ENCODE measurements at places on chromosomes 16 and 17. TPM values are rescaled to one million over a fixed set of nuclear protein-coding genes. Genes with fewer than 3 reads are reported as not detected.

The MYH3 gene
- total RNA-seq = 0.78 TPM

The PIMREG gene
- total RNA-seq = 16.4 TPM

The AMDHD2 gene
- total RNA-seq = 18.7 TPM

The NATD1 gene
- total RNA-seq = 7.1 TPM

The TSR3 gene
- 77.1 TPM for total RNA-seq

DNA sequence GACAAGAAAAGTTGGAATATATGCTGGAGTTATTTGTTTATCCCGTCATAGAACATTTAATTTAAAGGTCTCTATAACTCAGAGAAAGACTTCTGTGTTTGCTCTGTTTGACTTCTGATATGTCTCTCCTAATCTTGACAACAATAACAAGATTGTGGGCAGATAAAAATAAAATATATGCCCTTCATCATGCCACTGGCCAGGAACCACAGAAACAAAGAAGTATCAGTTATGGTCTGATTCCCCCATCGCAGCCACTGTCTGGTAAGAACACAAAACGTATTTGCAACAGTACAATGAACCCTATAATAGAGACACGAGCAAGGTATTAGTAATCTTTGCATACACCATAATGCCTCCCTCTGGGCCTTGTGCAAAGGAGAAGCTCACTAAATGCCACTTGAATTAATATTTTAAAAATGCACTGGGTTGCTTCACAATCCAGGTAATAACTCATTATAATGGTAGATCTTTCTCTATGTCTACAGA is 1498.3 kb downstream of the CDH11 start:
- no peak for DNase-seq

GRCh38 chr17:2647957-2648356 is 54.5 kb downstream of the PAFAH1B1 start:
- no peak for DNase-seq

DNA sequence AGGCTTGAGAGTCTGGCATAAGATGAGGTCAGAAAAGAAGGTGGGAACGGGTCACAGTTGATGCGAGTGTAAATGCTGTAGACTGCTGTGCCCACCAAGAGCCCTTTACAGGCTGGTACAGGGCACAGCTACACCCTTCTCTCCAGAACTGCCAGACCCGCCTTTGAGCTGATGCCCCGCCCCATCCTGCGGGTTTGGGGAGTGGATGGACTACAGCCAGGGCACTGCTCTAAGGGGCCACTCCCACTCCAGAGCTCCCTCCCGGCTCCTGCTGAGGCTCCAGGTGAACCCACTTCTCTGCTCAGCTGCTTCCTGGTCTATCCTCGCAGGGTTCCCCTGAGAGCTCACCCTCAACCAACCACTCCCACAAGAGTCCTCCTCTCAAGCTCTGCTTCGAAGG is 12.3 kb downstream of the MEIOB start:
- DNase-seq = no peak

DNA sequence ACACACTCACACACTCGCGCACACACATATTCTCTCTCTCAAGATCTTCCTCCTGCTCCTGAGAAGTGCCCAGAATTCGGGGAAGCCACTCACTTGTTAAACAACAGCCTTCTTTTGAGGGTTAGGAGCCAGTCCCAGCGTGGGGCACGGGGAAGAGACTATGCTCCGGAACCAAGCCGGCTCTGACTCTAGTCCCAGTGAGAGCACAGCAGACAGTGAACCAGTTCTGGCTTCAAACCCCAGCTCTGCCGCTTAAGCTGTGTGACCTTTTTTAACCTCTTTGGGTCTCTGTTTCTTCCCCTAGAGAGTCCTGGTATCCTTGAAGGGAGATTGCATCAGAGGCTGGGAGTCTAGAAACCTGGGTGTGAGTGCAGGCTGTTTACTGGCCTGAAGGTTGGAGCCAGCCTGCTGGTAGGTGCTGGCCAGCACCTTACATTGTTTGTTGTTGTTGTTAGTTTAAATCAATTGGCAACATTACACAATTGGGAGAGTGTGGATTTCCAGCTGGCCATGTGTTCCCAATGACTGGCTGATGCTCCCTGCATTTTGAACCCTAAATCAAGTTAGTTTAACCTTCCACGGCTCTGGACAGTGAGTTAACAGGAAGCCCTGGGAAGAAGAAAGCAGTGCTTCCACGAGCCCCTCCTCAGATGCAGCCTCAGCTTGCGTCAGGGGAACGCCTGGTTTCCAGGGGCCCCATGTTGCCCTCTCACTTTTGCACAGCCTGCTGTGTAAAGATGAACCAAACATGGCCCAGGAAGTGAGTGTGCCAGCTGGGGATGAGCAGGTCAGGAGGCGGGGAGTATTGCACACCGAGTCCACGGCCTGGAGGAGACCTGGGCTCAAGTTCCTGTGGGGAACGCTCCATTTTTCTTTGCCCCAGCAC is 71.5 kb downstream of the GAS7 start:
- peak; percentile 48 for DNase-seq

DNA sequence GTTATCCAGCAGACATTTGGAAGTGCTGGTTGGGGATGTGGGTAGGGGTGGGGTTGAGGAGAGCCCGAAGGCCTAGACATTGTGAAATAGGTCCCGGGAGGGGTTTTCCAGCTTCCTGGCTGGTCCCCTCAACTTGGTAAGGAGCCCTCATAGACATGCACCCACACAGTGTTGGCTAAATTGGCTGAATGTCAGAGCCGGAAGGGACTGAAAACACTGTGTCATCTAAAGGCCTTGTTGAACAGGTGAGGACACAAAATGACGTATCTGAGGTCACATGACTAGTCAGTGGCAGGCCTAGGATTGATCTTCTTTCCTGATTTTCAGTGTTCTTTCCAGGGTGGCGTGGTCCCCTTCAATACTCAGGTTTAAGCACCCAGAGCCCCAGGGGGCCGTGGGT is 27.6 kb downstream of the ITGB3 start:
- no peak for DNase-seq

Data from HFFc6 (cell line).